ENCODE measurements at places on chromosomes 1 and 21.

GRCh38 chr21:17446737-17447136 lies 66.1 kb upstream of the CXADR start:
- no peak for DNase-seq

DNA sequence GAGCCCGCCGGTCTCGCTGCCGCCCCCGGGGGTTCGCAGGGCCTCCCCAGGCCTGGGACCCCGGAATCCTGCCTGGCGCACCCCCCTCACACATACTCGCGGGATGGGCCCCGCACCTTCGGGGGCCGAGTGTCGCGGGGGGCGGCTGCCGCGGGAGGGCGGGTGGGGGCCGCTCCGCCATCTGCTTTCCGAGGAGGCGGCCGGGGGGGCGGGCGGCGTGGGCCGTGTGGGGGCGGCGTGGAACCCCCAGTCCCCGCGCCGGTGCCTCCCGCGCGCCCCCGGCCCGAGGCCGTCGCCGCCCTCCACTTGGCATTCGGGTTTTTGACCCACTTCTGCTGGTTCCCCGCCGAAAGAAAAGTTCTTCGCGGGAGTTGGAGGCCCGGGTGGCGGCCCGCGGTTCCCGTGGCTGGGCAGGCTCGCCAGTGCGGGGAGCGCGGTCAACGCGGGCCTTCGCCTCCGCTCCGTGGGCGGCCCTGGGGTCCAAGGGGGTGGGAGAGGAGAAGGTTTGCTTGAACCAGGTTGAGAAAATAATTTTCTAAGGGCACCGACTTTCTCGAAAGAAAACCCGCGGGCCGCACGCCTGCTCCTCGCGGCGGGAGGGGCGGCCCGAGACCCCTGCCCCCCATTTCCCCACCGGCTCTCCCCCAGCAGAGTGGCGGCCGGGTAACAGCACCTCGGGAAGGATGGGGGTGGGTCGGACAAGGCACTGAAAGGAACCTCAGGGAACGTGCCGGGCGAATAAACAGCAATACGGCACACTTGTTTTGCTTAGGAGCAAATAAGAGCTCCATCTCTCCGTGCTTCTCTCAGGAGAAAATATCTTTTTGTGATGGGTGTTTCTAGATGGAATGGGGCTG lies 1.6 kb downstream of the PHF13 start:
- peak; percentile 37 for DNase-seq

DNA sequence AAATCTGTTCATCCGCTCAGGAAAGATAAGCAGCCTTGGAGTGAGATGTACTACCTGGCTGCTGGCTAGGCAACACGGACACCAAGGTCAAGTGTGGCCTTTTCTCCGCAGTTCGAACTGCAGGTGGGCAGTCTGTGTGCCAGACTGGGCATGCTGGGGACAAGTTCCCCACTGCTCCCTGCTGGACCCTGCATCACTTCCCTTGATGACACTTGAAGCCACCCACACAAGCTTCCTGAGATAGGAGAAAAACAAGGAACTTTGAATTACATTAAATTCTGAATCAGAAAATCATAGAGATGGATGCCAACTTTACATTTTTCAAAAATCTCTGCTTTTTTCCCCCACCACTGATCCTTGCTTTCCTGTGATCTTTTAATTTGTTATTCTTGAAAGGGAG lies 38.3 kb downstream of the BEND5 start:
- DNase-seq, result no peak

- peak; percentile 53 for DNase-seq
Measured at GRCh38 chr1:242467556-242468145, 56.8 kb downstream of the PLD5 start.
